ENCODE measurements at places on chromosomes 2 and 18.

DNA sequence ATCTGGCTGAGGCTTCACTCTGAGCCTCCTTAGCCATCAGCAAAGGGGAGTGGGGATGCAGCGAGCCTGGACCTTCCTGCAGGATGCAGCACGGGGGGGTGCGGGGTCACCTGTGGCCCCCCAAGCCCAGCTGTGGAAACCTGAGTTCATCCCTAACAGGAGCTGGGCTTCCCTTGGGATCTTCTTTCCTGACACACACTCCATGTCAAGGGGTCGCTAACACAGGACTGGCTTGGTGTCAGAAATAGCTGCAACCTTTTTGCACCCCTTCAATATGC lies 174.7 kb downstream of the RTP5 start:
- DNase-seq: no peak

GRCh38 chr18:41767960-41768359 lies 187.1 kb upstream of the PIK3C3 start:
- DNase-seq: peak; percentile 2

- no peak for DNase-seq
Observed at GRCh38 chr18:34492652-34493051, 217.4 kb upstream of the DTNA start.

DNA sequence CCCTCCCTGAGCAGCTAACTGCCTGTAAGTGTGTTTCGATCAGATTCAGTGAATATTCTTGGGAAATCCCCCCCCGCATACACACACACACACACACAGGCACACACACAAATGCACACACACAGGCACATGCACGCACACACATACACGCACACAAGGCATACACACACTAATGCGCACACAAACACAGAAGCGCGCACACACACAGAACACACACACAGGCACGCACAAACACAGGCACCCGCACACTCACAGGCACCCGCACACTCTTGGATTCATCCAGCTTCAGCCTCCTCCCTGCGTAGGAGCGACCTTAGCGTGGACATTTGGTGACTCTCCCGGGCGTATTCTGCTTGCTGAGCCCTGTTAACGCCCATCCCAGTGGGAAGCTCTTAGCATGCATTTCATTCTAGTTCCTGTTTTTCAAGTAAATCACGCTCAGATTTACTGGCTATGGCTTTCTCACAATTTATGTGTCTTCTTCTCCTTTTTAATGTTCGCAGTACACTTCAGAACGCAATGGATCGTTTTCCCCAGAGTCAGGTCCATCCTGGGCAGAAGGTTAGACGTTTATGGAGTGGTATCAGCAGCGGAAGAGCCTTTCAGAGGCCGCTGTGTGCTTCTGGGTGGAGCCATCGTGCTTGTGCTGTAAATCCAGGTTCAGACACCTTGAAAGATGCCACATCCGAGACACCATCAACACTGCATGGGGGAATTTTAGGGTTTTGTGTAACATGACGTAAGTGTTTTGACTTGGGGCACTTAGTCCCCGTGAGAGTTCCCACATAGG lies 656.6 kb downstream of the GALR1 start:
- no peak for DNase-seq

DNA sequence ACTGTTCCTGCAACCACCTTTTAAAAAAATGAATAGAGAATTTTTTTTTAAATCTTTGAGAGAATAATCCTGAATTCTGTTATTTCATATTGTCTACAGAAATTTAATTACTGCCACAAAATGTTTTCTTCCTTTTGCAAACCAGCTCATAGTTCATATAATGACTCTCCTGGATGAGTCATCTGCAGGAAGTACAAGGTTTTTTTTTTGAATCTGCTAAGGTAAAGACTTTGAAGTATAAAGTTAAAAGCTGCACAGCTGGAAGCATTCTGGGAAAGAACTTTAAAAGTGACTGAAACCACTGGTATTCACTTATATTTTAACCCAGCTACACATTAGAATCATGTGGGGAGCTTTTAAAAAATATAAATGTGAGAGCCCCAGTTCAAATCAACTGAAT lies 25.4 kb downstream of the SESTD1 start:
- no peak for DNase-seq

GRCh38 chr2:192314800-192315481 lies 120.2 kb upstream of the TMEFF2 start:
- no peak for DNase-seq

- no peak for DNase-seq
Observed at GRCh38 chr18:75090336-75090735, 118.6 kb downstream of the PTGR3 start.

DNA sequence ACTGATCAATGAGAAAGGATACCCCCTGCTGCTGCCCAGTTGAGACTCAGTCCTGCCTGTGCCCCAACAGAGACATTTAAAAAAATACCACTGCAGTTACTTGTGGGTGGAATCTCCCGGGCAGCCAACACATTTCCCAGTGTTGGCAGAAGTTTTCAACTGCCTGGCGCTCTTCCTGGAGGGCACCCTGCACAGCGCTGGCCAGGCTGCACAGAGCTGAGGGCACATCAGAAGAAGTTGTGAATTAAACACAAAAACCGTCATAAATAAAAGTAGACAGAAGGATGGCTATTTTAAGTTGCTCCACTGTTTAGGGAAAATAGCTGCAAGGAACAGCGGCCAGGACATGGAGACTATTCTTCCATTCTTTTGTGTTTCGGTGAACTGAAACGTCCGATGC lies 110.2 kb upstream of the THOC1 start:
- no peak for DNase-seq

- no peak for DNase-seq
Observed at GRCh38 chr18:63681449-63682340, 20.0 kb upstream of the SERPINB3 start.

GRCh38 chr2:186733414-186733813 lies 39.6 kb downstream of the FAM171B start:
- DNase-seq: no peak

- peak; percentile 31 for DNase-seq
Observed at GRCh38 chr2:98487806-98488189, 43.1 kb downstream of the INPP4A start.

DNA sequence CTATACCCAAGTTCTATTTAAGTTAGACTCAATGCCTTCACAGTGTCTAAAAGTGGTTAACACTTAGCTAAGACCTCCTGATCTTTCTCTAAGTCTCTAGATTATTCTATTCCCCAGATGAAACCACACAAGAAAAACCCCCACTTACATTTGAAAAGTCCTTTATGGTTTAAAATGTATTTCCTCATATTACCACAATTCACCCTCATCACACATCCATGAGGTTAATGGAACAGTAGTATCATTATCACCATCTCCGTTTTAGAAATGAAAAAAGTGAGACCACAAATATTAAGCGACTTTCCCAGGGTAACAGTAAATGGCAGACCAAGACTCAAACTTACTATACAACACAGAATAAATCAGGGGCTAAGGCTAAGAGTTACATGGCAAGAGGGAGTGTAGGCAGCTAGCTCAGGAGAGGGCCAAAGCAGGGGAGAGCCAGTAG lies 28.6 kb downstream of the EPG5 start:
- DNase-seq: no peak

- DNase-seq: no peak
Observed at GRCh38 chr2:117126656-117127055, 687.8 kb upstream of the DDX18 start.

- no peak for DNase-seq
Observed at GRCh38 chr18:13455471-13455870, 236.9 kb downstream of the LDLRAD4 start.

GRCh38 chr2:5694306-5694705 lies 2.1 kb downstream of the SOX11 start:
- DNase-seq: no peak

GRCh38 chr18:8433323-8433722 lies 175.9 kb upstream of the RAB12 start:
- no peak for DNase-seq

- DNase-seq: no peak
Observed at GRCh38 chr18:73826098-73826497, 321.5 kb downstream of the FBXO15 start.

- no peak for DNase-seq
Observed at GRCh38 chr18:32300914-32301313, 111.1 kb downstream of the MEP1B start.

GRCh38 chr2:209940936-209941335 lies 61.5 kb upstream of the RPE start:
- no peak for DNase-seq
